Lung (tissue), 17 donors: ENCODE measurements at places on chromosomes 11 and 22. TPM values are rescaled to one million over a fixed set of nuclear protein-coding genes. Genes with fewer than 3 reads are reported as not detected.

KCNJ11 gene
- 2.3 TPM for total RNA-seq

CNIH2 gene
- 1.1 TPM for total RNA-seq

OR51F2 gene
- not detected for total RNA-seq

PLAAT3 gene
- total RNA-seq, result 12.7 TPM

MYRF gene
- 41.2 TPM for total RNA-seq

LRRC32 gene
- 38.3 TPM for total RNA-seq

JAM3 gene
- total RNA-seq, result 72.2 TPM

DNA sequence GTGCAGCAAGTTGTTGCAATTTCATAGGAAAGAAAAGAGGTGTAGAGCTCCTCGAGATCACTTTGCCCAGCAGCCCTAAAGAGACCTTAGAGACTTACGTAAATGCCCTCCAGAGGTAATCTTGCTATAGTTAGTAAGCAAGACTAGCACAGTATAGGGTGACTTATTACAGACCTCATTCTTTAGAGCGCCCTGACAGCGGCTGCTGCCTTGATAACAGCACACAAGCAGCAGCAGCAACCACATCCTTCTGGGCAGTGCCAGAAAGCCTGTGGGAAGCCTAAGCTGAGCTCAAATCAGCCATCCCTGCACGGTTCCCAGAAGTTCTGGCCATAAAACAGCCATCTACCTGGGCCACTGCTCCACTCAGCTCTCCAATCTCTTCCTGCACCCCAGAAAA is 22.6 kb upstream of the OR56B1 start:
- no peak for DNase-seq

GRCh38 chr11:13341026-13341425 is 63.4 kb downstream of the BMAL1 start:
- no peak for DNase-seq

DNA sequence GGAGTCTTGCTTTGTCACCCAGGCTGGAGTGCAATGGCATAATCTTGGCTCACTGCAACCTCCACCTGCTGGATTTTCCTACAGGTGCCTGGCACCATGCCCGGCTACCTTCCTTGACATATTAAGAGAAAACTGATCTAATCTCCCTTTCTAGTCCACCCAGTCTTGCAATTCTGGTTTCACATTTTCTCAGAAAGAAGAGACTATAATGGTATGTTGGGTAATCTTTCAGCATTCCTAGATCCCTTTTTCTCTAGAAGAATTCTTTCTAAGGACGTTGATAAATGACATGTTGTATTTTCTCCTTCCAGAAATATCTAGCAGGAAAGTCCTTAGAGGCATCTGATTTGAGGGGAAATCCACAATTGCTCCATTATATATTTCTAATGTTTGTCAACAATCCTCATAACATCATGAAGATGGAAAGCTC is 10.4 kb upstream of the HSPA8 start:
- DNase-seq, result no peak

- peak; percentile 89 for DNase-seq
These were observed 41.7 kb downstream of the EXPH5 start for GRCh38 chr11:108551651-108552462.

- no peak for DNase-seq
These were observed 61.1 kb downstream of the ARHGAP42 start for GRCh38 chr11:100748153-100748552.

DNA sequence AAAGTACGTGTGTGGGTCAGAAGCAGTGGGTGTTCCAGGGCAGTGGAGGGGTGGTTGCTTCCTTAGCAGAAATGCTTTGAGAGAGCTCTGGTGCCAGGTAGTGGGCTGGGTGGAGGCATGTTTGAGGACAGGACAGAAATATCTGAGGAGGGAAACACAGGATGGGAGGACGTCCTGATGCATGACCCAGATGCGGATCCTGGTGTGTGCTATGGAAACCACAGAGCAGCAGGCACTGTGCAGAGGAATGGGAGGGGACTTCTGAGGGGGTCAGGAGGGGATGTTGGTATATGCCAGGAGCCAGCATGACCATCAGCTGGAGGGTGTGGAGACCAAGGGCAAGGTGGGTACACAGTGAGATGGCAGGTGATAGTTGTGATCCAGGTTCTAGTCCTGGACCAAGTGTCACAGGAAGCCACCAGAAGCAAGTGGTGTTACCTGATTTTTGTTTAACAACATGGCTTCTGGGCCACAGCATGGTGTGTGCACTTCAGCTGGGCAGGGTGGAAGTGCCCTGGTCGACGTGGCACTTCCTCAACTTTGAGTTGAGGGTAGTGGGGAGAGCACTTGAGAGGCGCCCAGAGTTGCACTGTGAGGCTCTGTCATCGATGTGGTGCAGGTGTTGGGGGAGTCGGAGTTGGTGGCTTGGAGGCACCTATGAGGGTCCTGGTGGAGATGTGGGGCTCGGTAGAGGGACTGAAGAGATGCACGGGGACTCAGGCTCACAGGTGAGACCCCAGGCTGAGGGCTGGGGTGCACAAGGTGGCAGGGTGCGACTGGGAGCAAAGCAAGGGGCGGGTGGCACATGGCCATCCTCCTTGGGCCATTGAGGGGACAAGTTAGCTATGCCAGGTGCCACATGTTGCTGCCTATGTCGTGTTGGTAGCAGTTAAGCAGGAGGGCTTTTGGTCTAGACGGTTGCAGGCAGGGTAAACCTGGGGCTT is 7.5 kb downstream of the DGCR8 start:
- no peak for DNase-seq

GRCh38 chr22:24191381-24191841 is 10.1 kb downstream of the SUSD2 start:
- DNase-seq, result no peak

DNA sequence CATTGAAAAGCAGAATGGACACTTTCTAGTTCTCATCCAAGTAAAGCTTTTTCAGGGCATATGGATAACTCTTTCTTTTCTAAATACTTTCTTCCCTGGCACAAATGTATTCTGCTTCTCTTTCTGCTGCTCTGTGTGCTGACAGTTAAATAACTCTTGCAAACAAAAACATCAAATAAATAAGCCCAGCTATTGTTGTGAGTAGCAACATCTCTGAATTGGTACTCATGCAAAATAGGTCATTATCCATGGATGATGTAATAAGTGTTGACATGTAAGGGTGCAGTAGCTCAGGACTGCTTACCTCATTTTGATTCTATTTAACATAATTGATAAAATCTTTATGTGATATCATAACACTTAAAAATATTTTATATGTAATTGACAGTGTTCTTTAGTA is 164.3 kb downstream of the MSANTD4 start:
- DNase-seq, result no peak

- DNase-seq, result no peak
These were observed 5.8 kb downstream of the TTC38 start for GRCh38 chr22:46273432-46274148.

DNA sequence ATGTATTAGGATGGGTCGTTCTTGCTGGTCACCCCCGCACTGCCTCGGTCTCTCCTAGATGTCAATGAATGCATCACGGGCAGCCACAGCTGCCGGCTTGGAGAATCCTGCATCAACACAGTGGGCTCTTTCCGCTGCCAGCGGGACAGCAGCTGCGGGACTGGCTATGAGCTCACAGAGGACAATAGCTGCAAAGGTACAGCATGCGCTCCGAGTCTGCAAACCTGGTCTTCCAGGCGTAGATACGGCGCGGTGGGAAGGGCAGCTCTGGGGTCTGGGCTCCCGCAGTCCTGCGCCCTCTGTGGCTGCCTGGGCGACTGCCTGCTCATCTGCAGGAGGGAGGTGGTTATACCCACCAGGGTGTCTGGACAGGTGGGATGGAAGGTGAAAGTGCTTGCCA is 31.0 kb downstream of the FBLN1 start:
- DNase-seq, result no peak
